Panc1 (cell line): ENCODE measurements at places on chromosomes 1 and 21.

DNA sequence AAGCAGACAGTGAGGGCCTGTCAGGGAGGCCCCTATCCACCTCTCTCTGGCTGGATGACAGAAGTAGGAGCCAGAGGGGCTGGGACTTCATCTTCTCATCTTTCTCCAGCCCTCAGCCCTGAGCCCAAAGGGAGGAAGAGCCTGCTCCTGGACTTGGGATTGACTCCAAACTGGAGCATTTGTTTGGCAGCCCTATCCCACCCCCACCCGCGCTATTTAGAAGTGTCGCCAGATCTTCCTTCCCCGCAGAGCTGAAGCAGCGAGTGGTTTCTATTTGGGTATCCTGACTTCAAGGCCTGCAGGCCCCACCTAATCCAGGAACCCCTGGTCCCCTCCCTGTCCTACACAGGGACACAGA, 9.6 kb downstream of the NES start:
- no peak for DNase-seq

GRCh38 chr1:209456878-209457277, 126.6 kb upstream of the CAMK1G start:
- DNase-seq, result no peak

- no peak for DNase-seq
Measured at GRCh38 chr1:199719156-199719842, 308.2 kb upstream of the NR5A2 start.

DNA sequence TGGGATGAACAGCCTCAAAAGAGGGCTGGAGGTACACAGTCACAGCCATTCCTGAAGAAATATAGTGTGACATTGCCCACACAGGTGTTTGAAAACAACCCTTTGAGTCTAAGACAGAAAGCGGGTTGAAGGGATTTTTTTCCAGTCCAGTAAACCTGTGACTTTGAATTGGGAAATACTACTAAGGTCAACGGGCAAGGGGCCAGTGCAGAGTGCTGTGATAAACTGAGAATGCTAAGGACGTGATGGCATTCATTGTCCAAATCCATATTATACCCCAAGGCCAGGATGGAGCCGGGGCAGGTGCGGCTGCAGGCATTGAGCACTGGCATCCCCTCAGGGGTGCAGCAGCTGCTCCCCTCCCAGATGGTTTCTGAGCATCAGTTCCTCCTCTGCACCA, 36.6 kb downstream of the KIAA0040 start:
- DNase-seq, result no peak

- DNase-seq, result no peak
Measured at GRCh38 chr1:216528816-216529215, 105.6 kb upstream of the USH2A start.

DNA sequence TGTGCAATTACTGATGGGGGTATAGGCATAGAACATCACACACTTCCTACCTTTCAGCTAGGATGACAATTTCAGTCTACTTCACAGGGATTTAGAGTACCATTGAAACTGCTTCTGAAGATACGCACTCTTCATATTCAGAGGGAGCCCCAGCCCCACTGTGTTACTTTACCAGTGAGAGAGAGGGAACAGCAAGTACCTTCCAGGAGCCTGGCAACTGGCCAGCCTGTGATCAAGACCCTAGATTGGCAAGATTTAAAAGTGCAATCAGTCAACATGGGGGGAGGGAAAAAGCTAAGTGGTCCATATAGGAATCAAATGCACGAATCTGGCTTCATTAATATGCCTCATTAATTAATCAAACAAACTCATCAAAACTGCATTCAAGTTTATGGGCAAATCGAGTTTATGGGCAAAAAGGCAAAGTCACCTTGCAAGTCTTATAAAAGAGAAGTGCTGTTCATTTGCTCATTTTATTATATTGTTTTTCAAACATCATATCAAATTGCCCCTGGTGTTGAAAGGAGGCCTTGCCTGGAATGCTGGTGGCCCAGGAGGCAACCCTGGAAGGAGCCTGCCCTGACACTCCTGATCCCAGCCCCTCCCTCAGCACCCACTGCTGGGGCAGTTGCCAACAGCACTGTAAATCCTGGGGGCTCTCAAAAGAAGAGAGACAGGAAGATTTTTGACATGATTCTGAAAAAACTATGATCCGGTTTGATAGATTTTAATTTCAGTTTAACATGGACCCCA, 184.9 kb upstream of the DPT start:
- no peak for DNase-seq

GRCh38 chr21:27423038-27423437, 456.1 kb upstream of the ADAMTS5 start:
- no peak for DNase-seq

DNA sequence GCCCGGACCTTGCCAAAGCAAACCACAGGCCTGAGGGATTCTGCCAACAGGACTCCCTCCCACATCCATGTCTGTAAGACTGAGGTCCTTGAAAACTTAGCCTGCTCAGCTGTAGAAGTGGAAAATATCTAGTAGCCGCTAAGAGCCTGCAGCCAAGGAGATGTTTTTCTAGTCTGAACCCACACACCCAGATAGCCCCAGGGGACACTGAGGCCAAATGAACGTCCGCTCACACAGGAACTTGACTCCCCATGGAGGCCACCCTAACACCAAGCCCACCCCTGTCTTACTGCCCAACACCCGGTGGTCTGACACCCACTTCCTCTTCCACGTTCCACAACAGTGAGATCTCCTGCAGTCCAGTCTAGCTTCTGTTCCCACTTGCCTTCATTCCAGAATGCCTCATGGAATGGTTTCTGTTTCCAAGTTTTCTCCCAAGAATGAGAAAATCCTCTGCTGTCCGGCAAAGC, 174.8 kb downstream of the PLPP3 start:
- no peak for DNase-seq

GRCh38 chr1:91273875-91274274, 130.8 kb downstream of the HFM1 start:
- DNase-seq, result no peak
